ENCODE measurements at places on chromosomes 7 and 10.

DNA sequence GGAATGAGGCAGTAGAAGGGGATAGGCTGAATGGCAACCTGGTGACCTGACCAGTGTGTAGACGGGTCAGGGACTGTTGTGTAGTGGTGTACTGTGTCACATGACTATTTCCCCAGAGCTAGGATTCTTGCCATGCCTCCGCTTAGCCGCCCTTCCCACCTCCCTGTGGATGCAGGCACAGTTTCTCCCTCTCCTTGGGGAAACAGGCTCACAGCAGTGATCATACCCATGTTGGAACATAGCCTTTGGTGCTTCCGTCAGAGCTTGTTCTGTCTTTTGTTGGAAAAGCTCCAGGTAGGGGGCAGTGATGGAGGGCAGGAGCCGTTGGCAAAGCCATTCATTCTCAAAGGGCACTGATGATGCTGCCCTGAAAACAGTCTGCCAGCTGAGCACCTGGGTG is 44.3 kb downstream of the OGDH start:
- DNase-seq: no peak

GRCh38 chr7:96236198-96237039 is 85.5 kb downstream of the SLC25A13 start:
- DNase-seq: no peak

DNA sequence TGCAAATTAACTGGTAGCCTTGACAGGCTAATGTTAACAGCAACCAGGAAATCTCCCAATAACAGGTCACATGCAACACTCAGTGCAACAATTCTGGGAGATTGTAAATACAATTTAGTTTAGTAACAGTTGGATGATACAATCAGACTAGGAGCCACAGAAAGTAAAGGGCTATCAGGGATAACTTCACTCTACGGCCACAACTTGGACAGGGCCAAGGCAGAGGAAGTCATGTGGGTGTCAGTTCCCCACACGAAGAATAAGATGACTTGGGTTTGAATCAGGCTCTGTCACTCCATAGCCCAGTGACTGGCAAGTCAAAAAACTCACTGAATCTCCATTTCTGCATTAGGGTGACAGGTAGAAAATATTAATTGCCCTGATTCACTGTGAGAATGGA is 217.3 kb upstream of the CCDC6 start:
- DNase-seq: no peak

DNA sequence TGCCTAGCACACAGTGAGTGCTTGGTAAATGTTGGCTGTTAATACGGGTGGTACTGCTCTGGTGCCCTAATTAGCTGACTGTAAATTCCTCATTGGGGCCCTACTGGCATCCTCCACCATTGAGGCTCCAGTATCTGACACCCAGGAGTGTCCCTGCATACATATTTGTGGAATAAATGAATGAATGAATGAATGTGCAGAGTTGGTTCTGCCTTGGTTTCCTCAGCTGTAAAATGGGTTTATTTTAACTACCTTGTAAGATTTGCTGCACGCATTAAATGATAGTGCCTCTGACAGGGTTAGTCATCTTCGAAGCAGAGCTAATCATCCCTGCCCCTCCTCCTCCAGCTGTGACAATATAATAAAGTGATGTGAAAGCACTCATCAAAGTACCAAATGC is 45.8 kb downstream of the ALDH18A1 start:
- DNase-seq: no peak

GRCh38 chr7:30331338-30331737 is 46.9 kb downstream of the ZNRF2 start:
- no peak for DNase-seq

- peak; percentile 78 for DNase-seq
Observed at GRCh38 chr10:123132576-123133477, 2.9 kb upstream of the HMX3 start.

DNA sequence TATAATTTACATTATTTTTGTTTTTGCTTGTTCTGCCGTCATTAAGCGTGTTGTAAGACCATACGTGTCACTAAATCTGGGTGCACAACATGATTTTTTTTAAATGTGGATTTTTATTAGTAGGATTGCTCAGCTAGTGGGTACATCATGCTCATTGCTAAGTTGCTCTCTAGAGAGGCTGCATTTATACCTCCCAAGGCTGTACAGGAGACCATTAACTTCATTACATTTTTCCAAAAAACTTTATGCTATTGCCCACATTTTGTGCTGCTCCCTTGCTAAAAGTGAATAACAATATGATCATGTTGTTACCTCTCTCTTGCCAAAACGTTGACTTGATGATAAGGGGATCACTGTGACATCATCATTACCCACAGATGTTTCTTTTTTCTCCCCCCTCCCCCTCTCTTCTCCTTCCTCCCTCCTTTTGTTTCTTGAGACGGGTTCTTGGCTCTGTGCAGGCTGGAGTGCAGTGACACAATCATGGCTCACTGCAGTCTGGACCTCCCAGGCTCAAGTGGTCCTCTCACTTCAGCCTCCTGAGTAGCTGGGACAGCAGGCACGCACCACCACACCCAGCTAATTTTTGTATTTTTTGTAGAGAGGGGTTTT is 65.1 kb downstream of the BMPR1A start:
- no peak for DNase-seq

- no peak for DNase-seq
Observed at GRCh38 chr7:19009241-19009935, 108.0 kb downstream of the TWIST1 start.

DNA sequence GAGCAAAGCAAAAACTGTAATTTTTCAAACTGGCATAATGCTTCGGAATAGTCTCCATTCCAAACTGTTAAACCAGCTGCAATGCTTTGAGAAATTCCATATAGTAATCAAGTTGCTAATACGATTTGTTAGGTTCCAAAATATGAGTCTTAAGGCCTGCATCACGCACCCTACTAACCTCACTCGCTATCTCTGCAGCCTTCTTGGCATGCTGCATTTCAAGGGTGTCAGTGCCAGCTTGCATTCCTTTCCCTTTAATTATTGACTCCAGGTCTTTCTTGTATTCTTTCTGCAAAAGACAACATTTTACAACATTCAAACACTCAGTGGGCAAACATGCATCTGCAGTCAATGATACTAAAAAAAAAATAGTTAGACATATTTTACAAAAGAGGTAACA is 61.8 kb downstream of the NEBL start:
- no peak for DNase-seq

GRCh38 chr10:113753020-113753692 is 1.7 kb downstream of the PLEKHS1 start:
- no peak for DNase-seq

DNA sequence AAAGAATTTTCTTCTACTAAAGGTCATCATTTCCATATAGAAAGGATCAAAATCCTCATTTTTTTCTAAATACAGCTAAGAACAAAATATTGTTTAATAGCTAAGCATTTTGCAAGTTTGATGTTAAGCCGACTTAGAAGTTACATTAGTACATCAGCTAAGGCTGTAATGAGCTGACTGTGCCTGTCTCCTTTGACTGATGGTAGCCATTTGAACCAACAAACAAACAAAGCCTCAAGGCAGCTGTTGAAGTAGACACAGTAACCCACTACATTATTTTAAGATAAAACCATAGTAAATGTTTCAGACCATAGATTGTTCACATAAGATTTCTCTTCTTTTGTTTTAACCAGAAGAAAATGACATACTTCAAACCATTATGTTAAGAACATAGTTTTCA is 210.9 kb upstream of the VSTM2A start:
- no peak for DNase-seq

GRCh38 chr10:29949411-29950011 is 109.9 kb downstream of the JCAD start:
- DNase-seq: no peak

DNA sequence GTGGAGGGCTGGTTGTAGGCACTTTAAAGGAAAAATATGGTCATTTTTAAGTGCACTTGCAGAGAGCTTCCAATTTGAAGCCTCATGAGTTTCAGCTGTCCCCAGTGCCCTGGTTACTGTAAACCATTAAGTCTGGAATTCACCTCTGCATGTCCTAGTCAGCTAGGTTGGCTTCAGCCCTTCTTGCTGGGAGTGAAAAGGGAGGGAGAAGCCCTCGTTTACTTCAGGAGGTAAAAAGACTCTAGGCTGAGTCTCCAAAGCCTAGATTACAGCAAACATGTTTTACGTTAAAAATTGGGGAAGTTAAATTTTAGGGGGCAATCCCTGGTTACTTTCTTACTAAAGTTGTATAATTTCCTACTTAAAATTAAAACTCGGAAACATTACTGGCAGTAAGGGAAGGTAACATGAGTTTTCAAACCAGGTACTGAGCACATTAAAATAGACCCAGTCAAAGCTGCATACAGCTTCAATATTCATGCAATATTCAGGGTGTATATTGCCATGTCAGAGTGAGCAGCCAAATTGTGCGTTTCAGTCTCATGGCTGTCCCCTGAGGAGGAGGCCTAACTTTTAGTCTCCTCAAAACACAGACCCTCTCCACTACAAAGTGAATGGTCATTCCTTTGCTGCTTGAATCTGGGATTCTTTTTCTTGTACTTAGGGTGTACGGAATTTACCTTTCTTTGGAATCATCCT is 156.7 kb downstream of the PRKG1 start:
- no peak for DNase-seq

DNA sequence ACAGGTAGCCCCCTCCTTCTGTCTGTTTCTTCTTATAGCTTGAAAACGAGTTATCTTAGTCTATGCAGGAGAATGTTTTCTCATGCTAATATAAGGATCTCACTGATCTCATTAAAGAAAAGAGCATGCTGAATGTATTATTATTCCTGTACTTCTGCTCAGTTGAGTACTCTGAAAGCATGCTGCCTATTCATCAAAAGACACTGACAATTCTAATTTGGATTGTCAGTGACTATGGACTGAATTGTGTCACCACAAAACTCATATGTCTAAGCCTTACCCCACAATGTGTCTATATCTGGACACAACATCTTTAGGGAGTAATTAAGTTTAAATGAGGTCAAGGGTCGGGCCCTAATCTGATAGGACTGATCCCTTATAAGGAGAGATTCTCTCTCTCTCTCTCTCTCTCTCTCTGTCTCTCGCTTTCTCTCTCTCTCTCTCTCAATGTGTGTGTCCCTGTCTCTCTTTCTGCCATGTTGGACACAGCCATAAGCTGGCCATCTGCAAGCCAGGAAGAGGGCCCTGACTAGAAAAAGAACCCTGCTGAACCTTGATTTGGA is 98.4 kb downstream of the GNAT3 start:
- no peak for DNase-seq

- DNase-seq: no peak
Observed at GRCh38 chr7:81882086-81882485, 112.2 kb upstream of the HGF start.

DNA sequence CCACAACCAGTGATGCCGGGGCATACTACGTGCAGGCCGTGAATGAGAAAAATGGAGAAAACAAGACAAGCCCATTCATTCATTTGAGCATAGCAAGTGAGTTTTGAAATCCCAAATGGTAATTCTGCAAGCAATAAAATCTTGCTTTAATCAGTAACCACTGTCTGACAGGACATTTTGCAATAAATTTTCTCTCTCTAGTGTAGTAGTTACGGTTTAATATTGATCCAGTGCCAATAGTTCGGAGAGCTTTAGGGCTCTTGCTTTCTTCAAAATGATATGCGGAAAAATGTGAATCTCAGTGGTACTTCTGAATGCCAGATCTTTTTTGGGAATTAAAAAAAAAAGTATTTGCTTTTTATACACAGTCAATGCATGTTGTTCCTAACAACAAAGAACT is 520.4 kb downstream of the SDK1 start:
- DNase-seq: no peak

- DNase-seq: no peak
Observed at GRCh38 chr7:106779877-106780276, 85.2 kb upstream of the PIK3CG start.

- no peak for DNase-seq
Observed at GRCh38 chr10:81704596-81704995, 170.4 kb upstream of the NRG3 start.

DNA sequence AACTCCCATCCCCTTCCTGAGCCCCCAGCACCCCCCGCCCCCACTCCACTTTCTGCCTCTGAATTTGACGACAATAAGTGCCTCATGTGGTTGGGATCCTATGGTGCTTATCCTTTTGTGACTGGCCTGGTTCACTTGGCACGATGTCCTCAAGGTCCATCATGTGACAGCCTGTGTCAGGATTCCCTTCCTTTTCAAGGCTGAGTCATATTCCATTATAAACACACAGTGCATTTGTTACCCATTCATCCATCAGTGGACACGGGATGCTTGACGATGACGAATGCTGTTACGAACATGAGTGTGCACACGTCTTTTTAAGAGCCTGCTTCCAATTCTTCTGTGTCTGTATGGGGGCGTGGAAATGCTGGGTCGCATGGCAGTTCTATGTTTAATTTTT is 26.7 kb downstream of the SHH start:
- no peak for DNase-seq
